ENCODE measurements at places on chromosomes 12 and 14. TPM values are rescaled to one million over a fixed set of nuclear protein-coding genes. Genes with fewer than 3 reads are reported as not detected.

FLRT2 gene
- 266 TPM for polyA plus RNA-seq

DNA sequence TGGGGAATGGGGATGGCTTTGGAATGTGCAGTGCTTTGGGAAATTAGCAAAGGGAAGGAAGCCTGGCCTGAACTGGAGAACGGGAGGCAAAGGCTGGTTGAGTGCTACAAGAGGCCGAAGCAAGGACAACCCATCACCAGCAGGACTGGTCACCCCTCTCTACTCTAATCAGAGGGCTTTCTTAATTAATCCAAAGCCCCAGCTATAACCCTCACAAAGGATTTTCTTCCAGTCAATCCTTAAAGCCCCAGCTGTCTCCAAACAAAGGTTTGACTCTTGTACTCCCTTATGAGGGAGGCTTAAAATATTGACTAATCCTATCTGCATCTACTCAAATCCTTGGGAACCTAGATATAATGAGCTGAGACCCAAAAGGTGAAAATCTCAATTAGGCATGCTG is 256.3 kb downstream of the NTF3 start:
- no peak for DNase-seq

- DNase-seq, result no peak
These were observed 29.1 kb upstream of the KCNK10 start for GRCh38 chr14:88351966-88352691.

DNA sequence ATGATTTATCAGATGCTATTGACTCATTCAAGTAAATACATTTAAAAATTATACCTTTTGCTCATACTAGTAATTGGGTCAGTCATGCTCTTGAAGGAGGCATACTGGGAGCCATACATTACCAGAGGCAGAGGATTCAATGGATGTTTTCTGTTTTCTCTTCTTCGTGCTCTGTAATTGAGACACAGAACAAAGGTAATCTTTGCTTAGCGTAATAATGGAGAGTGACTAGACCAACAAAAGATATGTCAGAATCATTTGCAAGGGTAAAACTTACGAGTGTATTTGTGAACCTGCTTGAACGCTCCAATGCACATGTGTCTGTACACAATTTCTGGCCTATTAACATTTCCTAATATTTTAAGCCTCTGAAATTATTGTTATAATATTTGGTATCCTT is 296.4 kb downstream of the FOXG1 start:
- no peak for DNase-seq

SLC6A15 gene
- 0.68 TPM for polyA plus RNA-seq

NYNRIN gene
- polyA plus RNA-seq, result 40.4 TPM

TMEM63C gene
- polyA plus RNA-seq, result 2.1 TPM

GRCh38 chr14:92668276-92668973 is 80.0 kb downstream of the LGMN start:
- no peak for DNase-seq

- DNase-seq, result no peak
These were observed 84.0 kb downstream of the PRMT8 start for GRCh38 chr12:3574986-3575385.

RFLNA gene
- 6.1 TPM for polyA plus RNA-seq

DNA sequence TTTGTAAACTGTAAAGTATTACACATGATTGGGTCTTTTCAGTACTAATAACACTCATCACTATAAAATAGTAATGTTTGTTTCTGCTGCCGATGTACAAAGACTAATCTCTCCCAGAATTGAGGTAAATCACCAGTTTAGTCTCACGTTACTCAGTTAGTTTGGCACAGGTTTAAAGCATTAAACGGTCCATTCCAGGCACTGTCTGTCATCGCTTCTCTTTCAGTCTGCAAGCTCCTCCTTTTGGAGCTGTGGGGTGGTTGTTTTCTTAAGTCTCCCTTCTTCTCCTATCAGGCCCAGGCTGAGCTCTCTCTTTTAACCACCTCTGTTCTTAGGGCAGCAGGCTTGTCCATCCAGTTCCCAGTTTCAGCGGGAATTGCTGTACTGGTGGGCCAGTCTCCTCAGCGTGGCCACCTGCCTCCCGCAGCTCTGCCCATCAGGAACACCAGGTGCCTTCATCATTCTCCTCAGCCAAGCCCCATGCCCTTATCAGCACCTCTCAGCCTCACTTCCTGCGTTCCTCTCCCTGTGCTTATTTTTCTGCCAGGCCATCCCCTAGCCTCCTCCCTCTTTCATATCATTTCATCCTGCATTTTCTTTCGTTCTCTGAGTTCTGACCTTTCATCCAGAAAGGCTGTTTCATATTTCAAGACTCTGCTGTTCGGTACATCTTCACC is 149.0 kb downstream of the TGFB3 start:
- DNase-seq, result no peak

- no peak for DNase-seq
These were observed 50.6 kb upstream of the PTGR2 start for GRCh38 chr14:73800970-73801515.

OTX2 gene
- polyA plus RNA-seq, result not detected

DNA sequence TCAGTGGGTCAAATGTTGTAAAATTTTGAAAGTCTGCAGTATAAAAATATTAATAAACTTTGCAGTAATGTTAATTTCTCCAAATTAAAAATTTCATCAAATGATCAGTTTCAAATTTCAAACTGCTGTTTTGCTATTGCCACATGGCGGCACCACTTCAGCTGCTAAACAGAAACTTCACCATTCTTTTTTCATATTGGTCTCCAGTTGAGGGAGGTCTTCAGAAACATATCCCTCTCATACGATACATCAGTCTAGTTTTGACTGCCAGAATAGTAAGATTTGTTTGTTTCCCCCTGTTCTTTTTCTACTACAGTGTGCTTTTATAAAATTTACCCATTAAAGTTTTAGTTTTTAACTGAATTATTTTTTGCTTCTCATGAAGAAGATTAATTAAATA is 4.2 kb upstream of the TRHDE start:
- DNase-seq, result no peak

GRCh38 chr14:99982537-99983250 is 82.5 kb upstream of the EVL start:
- DNase-seq, result no peak

DNA sequence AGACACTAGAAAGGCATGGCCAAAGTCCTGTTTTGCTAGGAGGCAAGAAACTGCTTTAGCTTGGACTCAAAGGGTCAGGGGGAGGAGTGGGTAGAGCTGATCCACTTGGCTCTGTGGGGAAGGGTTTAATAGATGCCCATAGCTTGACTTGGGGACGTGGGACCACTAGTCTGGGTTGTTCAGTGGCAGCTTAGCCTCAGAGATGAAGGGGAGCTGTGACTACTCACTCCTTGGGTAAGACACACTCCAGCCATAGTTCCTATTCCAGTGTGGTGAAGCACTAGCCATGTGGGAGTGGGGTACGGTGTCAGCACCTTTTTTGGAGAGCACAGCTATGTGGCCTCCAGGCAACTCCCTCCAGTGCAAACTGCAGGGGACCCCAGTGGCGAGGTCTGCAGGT is 257.3 kb downstream of the TMEM121 start:
- no peak for DNase-seq

- DNase-seq, result no peak
These were observed 68.3 kb downstream of the ZC3H14 start for GRCh38 chr14:88631091-88631490.

GRCh38 chr14:53967606-53968005 is 11.0 kb upstream of the BMP4 start:
- DNase-seq, result no peak

ZNF385A gene
- 10.1 TPM for polyA plus RNA-seq

- DNase-seq, result no peak
These were observed 18.1 kb downstream of the RAB21 start for GRCh38 chr12:71772735-71773134.

GRCh38 chr12:71947645-71948105 is 9.0 kb downstream of the TPH2 start:
- DNase-seq, result no peak

DNA sequence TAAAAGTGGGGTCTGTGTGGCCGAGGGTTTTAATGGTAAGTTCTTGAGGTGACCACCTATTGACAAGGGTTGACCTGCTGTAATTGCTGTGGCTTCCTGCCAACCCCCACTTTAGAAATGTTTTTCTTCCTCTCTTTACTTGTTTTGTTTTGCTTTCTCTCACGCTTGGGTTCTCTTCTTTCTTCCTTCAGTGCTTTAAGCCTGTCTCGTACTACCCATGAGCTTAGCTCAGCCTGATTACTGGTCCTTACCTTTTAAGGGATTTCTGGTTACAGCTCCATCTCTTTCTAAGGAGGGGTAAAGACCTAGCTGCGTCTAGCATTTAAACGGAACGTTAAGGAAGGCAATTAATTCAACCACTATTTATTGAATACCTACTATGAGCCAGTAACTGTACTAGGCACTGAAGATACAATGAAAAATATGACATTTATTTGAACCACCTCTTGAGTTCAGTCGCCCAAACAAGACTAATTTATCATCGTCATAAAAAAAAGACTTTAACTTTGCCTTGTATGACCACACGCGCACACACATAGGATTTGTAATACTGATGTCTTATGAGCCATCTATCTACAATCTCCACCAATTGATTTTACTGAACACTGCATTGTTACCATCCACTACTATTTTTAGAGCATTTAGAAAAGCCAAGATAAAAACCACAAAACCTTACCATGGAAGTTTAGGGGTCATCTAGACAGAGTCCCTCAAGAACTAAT is 888 bp upstream of the PPP1R12A start:
- DNase-seq, result no peak

DNA sequence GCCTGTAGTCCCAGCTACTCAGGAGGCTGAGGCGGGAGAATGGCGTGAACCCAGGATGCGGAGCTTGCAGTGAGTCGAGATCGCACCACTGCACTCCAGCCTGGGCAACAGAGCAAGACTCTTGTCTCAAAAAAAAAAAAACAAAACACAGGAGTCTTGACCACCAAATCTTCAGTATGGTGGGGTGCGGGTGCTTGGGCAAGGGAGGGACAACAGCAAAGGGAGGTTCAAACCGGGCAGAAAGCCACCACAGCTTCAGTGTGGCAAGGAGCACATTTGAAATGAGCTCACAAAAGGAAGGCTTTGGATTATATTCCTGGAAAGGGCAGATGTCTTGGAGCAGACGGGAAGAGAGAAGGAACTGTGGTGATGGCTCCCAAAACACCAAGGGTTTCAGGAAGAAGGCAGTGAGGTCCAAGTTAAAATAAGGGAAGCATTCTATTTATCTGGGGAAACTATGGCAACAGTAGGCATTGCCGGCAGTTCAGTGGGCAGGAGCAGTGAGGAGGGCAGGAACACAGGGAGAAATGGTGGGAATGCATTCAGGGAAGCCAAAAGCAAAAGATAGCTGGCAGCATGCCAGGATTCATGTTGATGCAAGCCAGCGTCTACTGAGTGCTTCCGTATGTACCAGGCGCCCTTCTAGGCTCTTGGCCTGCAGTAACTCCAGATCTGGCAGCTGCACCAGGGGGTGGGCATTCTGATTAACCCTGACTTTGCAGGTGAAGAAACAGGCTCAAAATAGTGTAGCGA is 51.0 kb upstream of the SRSF5 start:
- DNase-seq, result no peak

- no peak for DNase-seq
These were observed 6.6 kb upstream of the ITGA5 start for GRCh38 chr12:54425702-54426101.

TMEM132C gene
- polyA plus RNA-seq, result 3.0 TPM

DNA sequence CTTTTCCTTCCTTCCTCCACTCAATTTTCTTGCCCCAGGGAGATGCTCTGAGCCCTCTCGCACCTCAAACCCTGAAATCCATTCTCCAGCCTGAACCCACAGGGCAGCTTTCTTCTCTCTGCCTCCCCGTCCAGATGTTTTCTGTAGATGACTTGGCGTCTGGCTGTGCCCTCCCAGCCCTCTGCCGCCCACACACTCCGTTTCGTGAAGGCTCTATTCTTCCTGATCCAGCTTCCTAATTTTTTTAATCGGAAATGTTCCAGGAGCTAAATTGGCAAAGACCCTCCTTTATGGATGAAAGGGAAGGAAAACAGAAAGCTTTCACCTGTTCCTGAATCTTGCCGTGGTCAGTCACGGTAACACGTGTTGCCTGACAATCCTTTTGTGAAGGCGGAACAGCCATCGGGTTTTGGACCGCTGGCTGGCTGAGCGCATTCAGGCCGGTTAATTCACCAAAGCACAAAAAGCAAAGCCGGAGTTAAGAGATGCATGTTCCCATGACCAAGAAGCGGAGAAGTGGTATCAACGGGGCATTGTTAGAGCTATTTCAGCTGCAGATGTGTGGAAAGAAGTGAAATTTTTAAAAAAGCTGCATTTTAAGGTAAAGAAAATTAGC is 70.2 kb upstream of the FBRSL1 start:
- DNase-seq, result no peak

DNA sequence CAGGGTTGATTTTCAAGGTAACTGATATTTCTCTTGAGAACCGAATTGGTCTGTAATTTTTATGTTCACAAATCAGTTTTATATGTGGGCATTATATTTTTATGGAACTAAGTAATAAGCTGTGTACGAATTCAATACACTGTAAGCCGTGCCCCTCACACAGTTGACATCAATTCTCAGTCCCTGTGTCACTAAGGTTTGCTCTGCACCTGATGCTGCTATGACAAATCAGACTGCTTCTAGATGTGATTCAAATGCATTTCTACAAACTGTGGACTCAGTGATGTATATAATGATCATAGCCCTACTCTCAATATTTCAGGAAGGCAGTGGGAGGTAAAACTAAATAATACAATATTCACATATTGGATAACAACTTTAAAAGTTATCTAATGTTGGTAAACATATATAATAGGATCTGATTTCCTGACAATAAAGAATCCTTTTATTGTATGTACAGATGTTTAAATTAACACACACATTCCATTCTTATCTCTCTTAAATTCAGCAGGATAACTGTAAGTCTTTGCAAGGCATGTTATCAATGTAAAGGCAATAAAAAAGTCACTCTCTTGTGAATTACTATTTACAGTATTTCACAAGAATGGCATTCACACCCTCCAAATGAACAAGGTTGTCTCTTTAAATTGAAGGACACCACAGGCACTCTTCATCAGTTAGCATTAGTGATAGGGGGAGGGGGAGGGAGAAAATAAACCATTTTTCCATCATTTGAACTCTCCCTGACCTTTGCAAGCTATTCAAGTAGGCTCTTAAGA is 87.2 kb upstream of the SOX5 start:
- DNase-seq, result no peak

GRCh38 chr12:31843398-31844095 is 114.7 kb upstream of the AMN1 start:
- no peak for DNase-seq
